ENCODE measurements at places on chromosomes 13 and 19.

DNA sequence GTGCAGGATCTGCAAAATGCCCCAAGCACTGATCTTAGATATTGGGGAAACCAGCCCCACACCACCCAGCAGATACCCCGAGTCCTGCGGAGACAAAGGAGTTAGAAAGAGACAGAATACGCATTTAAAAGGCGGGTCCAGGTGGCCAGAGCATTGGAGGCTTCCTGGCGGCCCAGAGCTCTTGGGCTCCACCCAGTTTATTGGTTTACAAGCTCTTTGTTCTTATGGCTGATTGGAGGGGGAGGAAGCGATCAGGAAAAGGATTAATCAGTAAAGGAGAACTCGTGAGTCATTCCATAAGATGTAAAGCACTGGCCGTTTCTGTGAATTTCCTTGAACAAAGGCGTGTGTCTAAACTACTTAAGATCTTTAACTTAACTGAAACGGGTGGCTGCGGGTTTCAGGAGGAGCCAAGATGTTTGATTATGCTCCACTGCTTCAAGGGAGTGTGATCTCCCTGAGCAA, 926 bp downstream of the ZNF587 start:
- DNase-seq, result no peak

DNA sequence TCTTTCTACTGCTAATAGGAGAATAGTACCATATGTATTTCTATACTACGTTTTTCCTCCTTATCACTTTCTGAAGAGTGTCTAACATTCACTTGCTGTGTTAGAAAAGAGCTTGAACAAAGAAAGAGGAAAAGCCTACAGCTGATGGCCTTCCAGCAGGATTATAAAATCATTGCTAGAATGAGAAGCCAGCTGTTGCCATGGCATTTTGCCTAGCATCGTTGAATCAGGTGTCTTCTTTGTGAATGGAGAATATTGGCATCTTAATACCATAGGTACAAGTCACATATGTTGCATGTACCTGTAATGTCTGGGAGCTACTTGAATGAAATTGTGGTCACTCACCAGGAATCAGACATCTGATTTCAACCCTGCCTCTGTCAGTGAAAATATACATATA, 1174.9 kb downstream of the PCDH17 start:
- DNase-seq, result no peak

DNA sequence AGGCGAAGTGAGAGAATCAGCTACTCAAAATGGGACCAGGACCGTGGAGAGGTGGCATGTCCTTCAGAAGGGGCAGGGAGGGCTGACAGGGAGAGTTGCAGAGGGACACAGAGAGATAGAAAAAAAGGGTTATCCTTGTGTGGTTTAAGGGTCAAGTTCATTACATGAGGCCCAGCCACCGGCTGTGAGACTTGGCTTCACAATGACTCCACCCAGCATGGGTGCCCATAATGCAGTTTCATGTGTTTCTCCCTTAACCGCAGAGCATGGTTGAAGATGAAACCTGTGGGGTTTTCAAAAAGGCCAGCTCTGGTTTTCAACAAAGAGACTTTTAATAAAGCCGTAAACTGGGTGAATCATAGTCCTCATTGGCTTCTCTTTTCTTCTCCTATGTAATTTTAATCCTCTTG, 164.6 kb downstream of the KLF5 start:
- no peak for DNase-seq

DNA sequence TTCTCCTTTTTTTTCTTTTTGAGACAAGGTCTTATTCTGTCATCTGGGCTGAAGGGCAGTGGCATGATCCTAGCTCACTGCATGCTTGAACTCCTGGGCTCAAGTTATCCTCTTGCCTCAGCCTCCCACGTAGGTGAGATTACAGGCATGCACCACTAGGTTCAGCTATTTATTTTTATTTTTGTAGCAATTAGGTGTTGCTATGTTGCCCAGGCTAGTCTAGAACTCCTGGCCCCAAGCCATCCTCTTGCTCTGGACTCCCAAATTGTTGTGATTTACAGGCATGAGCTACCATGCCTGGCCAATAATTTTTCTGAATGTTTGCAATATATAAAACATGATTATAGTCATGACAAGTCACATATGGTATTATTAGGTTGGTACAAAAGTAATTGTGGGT, 161.1 kb upstream of the ATXN8OS start:
- DNase-seq, result no peak

- DNase-seq, result no peak
These were observed 55.9 kb downstream of the DLEU7 start for GRCh38 chr13:50787316-50788195.

- DNase-seq, result no peak
These were observed 9.1 kb upstream of the TMEM255B start for GRCh38 chr13:113749967-113750366.

DNA sequence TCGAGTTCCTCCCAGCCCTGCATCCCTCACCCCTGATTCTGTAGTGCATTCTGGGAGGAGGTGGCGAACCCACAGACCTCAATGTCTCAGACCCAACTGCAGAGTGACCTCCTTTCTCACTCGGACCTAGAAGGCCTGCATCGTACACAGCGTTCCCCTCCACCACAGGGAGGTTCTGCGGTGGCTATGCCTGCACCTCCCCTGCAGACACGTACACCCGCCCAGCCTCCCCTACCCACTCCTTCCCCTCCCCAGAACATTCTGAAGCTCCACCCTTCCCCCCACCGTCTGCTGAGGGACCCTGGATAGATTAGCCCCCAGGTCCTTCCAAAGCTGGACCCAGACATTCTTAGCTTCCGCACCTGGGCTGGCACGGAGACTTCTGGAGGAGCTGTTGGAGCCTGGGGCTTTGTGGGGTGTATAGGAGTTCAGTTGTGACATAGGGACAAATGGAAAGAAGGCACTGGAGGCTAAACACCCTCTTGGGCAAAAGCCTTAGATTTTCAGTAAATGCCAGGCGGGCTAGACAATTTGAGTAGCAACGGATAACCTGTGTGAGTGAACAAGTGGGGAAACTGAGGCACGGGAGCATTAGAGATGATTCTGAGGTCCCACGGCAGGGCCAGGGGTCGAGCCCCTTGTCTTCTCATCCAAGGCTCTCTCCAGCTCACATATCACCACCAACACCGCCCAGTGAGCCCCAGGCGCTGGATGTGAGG, 420 bp upstream of the FSD1 start:
- DNase-seq, result no peak

DNA sequence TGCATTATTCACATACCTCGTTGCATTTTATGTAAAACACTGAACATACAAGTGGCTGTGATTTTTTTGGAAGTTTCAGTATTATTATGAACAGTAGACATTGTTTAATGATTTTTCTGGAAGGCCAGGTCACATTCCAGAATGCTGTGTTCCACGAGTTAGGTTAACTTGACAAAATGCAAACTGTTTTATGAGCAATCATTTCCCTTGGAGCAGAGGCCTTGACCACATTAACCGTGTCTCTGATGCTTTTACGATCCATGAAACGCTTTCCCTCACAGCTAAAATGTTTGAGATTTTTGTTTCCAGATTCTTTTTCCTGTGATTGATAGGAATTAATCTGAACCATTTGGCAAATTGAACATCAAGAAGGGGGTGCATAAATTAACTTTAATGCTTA, 57.8 kb downstream of the MBNL2 start:
- no peak for DNase-seq

DNA sequence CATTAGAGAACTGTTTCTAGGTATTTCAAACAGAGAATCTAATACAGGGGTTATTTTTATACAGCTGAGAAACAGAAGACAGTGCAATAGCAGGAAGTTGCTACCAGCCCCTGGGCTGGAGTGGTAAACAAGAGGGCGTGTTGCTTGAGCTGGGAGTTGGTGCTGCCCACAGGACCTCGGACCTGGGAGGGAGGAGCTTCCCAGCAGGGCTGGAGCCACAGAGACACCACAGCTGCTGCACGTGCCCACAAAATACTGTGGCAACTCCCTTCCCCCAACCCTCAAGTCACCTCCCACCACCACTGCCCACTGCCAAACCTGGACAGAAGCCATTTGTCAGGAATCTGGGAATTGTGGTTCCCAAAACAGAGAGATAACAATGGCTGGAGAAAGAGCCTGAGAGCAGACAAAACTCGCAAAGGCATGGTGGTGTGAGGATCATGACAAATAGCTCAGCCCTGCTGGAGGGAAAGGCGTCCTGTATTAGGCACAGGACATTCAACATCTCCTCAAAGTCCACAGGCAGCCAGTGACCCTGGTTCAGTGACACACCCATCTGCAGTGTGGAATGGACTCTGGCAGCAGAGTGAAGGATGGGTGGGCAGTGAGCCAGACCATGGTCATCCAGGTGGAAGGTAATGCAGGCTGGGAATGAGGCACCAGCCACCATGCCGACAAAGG, 57.2 kb downstream of the SPATA13 start:
- DNase-seq, result no peak

GRCh38 chr19:48713041-48713863, 6.3 kb downstream of the MAMSTR start:
- peak; percentile 33 for DNase-seq

- DNase-seq, result peak; percentile 61
These were observed 49.9 kb downstream of the AP1M1 start for GRCh38 chr19:16247353-16248182.

DNA sequence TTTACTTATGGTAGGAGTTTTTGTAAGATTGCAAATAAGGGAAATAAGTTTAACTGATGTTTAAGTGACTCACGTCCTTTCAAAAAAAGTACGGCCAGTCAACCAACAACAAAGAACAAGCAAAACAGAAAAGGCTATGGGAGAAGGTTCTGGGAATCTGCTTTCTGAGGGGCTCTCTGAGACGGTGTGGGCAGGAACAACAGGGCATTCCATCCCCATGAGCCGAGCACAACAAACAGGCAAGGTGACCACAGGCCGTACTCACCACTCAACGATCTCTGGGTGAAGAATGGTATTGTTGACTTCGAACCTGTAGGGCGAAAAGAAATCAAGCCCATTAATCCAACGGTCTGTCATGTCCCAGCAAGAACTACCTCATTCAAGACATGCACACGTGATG, 43.8 kb downstream of the PEPD start:
- no peak for DNase-seq

- no peak for DNase-seq
These were observed 7.0 kb downstream of the ZNF737 start for GRCh38 chr19:20558571-20558970.

- no peak for DNase-seq
These were observed 9.2 kb upstream of the MEX3D start for GRCh38 chr19:1577090-1577928.

GRCh38 chr19:34452723-34453122, 24.5 kb downstream of the UBA2 start:
- DNase-seq, result no peak

GRCh38 chr13:38899571-38899970, 91.1 kb downstream of the STOML3 start:
- no peak for DNase-seq

- DNase-seq, result peak; percentile 39
These were observed 52.8 kb downstream of the TNFSF13B start for GRCh38 chr13:108322206-108322824.

DNA sequence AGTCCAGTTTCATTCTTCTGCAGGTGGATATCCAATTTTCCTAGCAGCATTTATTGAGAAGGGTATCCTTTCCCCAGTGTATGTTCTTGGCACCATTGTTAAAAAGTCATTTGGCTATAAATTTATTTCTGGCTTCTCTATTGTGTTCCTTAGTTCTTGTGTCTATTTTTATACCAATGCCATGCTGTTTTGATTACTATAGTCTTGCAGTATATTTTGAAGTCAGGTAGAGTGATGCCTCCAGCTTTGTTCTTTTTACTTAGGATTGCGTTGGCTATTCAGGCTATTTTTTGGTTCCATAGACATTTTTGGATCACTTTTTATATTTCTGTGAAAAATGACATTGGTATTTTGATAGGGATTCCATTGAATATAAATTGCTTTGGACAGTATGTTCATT, 71.7 kb upstream of the MLNR start:
- no peak for DNase-seq

DNA sequence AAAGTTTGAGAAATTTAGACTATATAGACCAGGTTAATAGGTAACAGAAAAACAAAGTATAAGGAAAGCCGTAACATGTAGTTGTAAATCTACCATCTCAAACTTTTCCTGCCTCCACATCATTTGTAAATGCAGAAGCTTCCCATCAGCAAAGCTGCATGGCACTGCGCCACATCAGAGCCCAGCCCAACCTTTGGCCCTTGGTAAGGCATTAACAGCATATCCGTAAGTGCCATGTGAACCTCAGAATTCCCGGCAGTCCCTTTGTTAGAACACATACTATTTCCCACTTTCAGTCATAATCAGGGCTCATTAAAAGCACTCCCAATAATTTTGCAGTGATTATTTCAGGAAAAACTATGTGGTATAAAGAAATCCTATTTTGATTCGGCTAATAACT, 51.6 kb downstream of the MPHOSPH8 start:
- no peak for DNase-seq

DNA sequence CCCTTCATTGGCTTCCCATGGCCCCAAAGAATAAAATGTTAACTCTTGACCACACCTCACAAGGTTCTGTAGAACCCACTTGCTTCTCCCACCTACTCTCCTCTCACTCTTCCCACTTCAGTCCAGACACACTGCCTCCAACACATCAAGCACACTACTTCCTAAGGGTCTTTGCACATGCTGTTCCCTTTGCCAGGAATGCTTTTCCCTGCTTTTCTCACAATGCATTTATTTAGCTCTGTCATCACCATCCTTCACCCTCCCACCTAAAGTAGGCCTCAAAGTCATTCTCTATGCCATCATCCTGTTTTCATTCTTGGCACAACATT, 7.9 kb downstream of the IFNL1 start:
- DNase-seq, result no peak

DNA sequence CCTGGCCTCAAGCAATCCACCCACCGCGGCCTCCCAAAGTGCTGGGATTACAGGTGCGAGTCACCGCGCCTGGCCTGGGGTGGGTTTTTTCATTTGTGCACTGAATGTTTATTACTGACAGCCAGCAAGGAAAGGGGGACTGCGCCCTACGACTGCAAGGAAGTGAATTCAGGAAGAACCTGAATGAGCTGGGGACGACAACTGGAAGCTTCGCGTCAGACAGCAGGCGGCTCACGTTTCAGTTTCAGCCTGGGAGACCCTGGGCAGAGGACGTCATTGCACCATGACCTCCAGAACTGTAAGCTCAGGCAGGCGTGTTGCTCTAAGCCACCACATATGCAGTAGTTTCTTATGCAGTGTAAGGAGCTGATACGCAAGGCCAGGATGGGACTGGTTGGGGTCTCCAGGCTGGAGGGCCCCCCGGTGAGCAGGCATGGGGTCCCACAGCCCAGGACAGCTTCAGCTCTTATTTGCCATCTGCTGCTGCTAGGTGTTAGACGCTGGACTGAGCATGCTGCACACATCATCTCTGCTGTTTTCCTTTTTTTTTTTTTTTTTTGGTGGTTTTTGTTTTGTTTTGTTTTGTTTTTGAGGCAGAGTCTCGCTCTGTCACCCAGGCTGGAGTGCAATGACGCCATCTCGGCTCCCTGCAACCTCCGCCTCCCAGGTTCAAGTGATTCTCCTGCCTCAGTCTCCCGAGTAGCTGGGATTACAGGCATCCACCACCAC, 66.6 kb downstream of the GADD45B start:
- no peak for DNase-seq

GRCh38 chr13:99425485-99426341, 75.6 kb upstream of the TM9SF2 start:
- DNase-seq, result peak; percentile 81
